Pancreas (tissue), 10 donors: ENCODE measurements at places on chromosomes 16 and 17. TPM values are rescaled to one million over a fixed set of nuclear protein-coding genes. Genes with fewer than 3 reads are reported as not detected.
A peak's percentile ranks its signal among the peaks of the same experiment; 100 is the strongest.

- DNase-seq, result no peak
Observed at GRCh38 chr16:84570739-84571403, 47.0 kb downstream of the COTL1 start.

DNA sequence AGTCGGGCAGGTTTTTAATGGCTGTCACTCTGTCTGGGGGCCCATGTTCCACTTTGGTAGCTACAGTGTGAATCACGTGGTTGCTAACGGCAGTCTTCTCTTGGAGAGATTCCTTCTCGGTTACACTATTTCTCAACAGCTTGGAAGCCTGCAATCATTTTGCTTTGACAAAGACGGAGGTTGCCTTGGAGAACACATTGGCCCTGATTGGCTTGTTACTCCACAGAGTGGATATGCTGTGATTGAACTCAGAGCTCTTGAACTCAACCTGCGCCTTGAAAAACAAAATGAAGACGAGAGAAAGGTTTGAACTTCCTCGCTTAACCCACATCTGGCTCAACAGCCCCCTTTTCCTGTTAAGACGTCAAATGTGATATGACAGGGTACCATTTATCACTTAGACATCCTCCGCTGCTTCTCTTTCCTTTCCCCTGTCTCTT, 218.9 kb downstream of the MAF start:
- no peak for DNase-seq

- DNase-seq, result no peak
Observed at GRCh38 chr16:53787423-53787822, 83.5 kb downstream of the FTO start.

- DNase-seq, result no peak
Observed at GRCh38 chr17:10633738-10634379, 23.2 kb downstream of the MYH3 start.

- no peak for DNase-seq
Observed at GRCh38 chr16:23342083-23342640, 40.1 kb downstream of the SCNN1B start.

DNA sequence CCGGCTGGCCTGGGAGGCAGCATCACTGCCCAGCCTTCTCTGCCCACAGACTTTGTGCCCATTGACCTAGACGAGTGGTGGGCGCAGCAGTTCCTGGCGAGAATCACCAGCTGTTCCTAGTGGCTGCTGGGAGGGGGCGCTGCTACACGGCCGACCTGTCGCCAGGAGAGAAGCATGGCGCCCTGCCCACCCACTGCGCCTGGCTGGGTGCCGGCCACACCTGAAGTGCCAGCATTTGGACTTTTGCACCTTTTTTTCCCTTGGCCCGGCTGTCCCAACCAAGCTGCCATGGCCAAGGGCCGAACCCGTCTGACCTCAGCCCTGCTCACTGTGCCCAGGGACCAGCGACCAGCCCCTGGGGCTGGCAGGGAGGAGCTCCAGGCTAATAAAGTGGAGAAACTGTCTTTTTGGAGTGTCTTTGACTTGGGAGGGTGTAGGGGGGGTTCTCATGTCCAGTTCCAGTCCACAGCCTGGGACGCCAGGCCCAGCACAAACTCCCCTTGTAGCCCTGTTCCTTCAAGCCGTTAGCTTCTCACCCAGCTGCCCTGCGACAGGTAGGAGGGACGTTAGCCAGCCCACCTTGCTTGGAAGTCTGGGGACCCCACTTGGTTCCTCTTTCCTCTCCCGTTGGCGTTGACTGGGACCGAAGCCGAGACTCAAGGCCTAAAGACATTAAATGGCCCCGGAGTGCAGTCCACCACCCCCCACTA, 939 bp upstream of the WDR90 start:
- peak; percentile 91 for DNase-seq

DNA sequence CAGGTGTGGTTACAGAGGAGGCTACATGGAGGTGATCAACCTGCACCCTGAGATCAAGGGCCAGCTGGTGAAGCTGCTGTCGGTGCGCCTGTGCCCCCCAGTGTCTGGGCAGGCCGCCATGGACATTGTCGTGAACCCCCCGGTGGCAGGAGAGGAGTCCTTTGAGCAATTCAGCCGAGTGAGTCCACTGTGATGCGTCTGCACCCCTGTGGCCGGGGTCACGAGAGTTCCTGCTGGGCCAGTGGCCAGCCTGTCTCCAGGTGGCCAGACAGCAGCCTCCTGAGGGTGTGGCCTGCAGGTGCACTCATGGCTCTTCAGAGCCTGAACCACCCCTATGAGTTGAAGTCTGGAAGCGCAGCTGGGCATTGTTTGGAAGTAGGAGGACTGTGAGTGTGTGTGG, 38.1 kb downstream of the GPT2 start:
- peak; percentile 64 for DNase-seq

DNA sequence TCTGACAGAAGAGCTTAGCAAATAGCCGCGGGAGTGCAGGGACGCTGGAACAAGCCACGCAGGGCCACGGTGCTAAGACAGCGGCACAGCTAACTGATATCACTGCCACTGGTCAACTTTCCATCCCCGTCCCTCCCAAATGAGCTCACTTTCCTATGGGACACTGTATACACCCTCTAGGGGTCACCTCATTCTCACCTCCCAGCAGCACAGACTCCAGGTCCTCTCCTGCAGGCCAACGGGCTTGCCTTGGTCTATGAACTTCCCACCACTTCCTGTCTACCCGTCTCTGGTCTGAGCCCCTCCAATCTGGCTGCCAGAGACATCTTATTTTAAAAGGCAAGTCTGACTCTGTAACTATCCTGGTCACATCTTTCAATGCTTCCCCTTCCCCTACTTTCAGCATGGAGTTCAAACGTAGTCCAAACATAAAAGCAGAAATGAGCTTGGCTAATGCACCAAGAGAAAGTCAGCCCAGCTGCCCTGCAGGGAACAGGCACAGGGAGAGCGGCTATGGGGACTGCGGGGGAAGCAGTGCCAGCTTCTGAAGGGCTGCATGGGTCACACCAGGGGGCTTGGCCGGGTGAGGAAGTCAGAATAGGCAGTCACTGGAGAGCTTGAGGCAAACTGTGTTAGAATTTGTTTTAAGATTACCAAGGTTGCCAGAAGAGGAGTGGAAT, 26.3 kb upstream of the SLC38A8 start:
- peak; percentile 39 for DNase-seq

DNA sequence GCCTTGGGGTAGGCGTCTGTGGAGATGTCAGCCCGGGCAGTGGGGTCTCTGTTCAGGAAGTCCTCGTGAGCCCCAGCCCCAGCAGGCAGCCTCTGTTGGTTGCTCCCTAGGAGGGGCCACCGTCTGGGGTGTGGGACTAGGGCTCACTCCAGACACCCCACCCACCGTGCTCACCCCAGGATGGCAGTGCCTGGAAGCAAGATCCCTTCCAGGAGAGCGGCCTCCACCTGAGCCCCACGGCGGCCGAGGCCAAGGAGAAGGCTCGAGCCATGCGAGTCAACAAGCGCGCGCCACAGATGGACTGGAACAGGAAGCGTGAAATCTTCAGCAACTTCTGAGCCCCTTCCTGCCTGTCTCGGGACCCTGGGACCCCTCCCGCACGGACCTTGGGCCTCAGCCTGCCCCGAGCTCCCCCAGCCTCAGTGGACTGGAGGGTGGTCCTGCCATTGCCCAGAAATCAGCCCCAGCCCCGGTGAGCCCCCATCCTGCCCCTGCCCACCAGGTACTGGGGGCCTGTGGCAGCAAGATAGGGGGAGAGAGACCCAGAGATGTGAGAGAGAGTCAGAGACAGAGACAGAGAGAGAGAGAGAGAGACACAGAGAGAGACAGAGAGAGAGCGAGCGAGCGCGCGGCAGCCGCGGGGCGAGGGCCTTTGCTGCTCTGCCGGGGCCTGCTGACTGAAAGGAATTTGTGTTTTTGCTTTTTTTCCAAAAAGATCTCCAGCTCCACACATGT, 9.8 kb downstream of the NTHL1 start:
- DNase-seq, result no peak

DNA sequence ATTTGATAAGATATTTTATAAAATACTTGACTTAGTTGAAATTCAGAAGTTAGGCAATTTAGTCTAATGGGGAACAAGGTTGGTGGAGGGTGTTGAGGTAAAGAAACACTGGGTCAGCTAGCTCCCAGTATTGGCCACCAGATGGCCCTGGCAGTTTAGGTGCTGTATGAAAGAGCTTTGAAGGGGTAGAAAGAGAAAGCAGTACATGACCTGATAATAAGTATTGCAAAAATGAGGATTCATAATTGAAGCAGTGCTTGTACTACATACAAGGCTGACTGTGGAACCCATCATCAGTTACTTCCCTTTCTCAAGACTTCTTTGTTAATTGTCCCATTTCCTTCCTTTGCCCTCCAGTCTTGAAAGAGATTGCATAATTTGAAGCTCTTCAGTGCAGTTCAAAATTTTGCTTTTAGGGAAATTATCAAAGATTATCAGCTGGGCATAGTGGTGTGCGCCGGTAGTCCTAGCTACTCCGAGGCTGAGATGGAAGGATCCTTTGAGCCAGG, 29.4 kb downstream of the TANC2 start:
- no peak for DNase-seq

Gene OR4D1
- not detected for total RNA-seq

Gene ASPA
- total RNA-seq, result 0.84 TPM

Gene GPRC5C
- 48.6 TPM for total RNA-seq

Gene CX3CL1
- total RNA-seq, result 4.6 TPM

Gene TXNDC17
- 28.9 TPM for total RNA-seq

Gene KRT24
- not detected for total RNA-seq

Gene TMC7
- 0.28 TPM for total RNA-seq
